ENCODE measurements at places on chromosomes 1 and 21. TPM values are rescaled to one million over a fixed set of nuclear protein-coding genes. Genes with fewer than 3 reads are reported as not detected.

CDCA8 gene
- total RNA-seq = 0.15 TPM

LORICRIN gene
- total RNA-seq = not detected

FTCD gene
- total RNA-seq = not detected

CALML6 gene
- total RNA-seq = 0.33 TPM

KCNJ6 gene
- total RNA-seq = not detected

SLC9C2 gene
- not detected for total RNA-seq

EIF4G3 gene
- total RNA-seq = 52.4 TPM

PEAR1 gene
- 6.2 TPM for total RNA-seq

MX2 gene
- 29.4 TPM for total RNA-seq

ALPL gene
- total RNA-seq = 2.9 TPM

TFF2 gene
- total RNA-seq = not detected

NES gene
- 9.9 TPM for total RNA-seq

INKA2 gene
- total RNA-seq = 3.8 TPM

SLAMF9 gene
- total RNA-seq = not detected

LCE2D gene
- not detected for total RNA-seq

LEFTY1 gene
- 0.48 TPM for total RNA-seq

SPATA45 gene
- total RNA-seq = not detected

SMIM1 gene
- 4.6 TPM for total RNA-seq

ISG15 gene
- 18.0 TPM for total RNA-seq

PRDM16 gene
- total RNA-seq = 0.48 TPM

DNAJC28 gene
- total RNA-seq = 2.0 TPM

FAM151A gene
- 0.16 TPM for total RNA-seq

SPAG17 gene
- 6.9 TPM for total RNA-seq

GBP2 gene
- total RNA-seq = 53.0 TPM

C1orf232 gene
- not detected for total RNA-seq

GLUL gene
- total RNA-seq = 1,940 TPM

CAMK2N1 gene
- total RNA-seq = 26.9 TPM

FNDC7 gene
- not detected for total RNA-seq

VWA1 gene
- total RNA-seq = 13.0 TPM

TRIM67 gene
- not detected for total RNA-seq

LRRC39 gene
- total RNA-seq = 2.5 TPM

CAMTA1 gene
- 61.9 TPM for total RNA-seq

CRYBG2 gene
- not detected for total RNA-seq

SNX7 gene
- 24.0 TPM for total RNA-seq

AMY2B gene
- 79.0 TPM for total RNA-seq

RCC1 gene
- 40.1 TPM for total RNA-seq

NTRK1 gene
- total RNA-seq = 0.73 TPM

VWA5B1 gene
- total RNA-seq = 0.29 TPM

PARS2 gene
- 4.3 TPM for total RNA-seq

TINAGL1 gene
- total RNA-seq = 144 TPM

COL11A1 gene
- 0.98 TPM for total RNA-seq

RNF186 gene
- total RNA-seq = 0.44 TPM

DENND2D gene
- 70.8 TPM for total RNA-seq

COL6A1 gene
- 137 TPM for total RNA-seq

OLFML2B gene
- 7.3 TPM for total RNA-seq

THEMIS2 gene
- total RNA-seq = 22.0 TPM

IL22RA1 gene
- 0.73 TPM for total RNA-seq

PADI1 gene
- total RNA-seq = not detected

ODR4 gene
- 20.0 TPM for total RNA-seq

GIPC2 gene
- total RNA-seq = 2.6 TPM

ASCL5 gene
- total RNA-seq = not detected

FAAH gene
- total RNA-seq = 58.7 TPM

UTP25 gene
- 15.5 TPM for total RNA-seq

LDLRAD1 gene
- not detected for total RNA-seq

Data from breast epithelium (tissue), 4 donors.